NCI-H1436 treated with DMSO at 0.1 percent for 48 hours (cell line): ENCODE measurements at places on chromosomes 13 and 19.

DNA sequence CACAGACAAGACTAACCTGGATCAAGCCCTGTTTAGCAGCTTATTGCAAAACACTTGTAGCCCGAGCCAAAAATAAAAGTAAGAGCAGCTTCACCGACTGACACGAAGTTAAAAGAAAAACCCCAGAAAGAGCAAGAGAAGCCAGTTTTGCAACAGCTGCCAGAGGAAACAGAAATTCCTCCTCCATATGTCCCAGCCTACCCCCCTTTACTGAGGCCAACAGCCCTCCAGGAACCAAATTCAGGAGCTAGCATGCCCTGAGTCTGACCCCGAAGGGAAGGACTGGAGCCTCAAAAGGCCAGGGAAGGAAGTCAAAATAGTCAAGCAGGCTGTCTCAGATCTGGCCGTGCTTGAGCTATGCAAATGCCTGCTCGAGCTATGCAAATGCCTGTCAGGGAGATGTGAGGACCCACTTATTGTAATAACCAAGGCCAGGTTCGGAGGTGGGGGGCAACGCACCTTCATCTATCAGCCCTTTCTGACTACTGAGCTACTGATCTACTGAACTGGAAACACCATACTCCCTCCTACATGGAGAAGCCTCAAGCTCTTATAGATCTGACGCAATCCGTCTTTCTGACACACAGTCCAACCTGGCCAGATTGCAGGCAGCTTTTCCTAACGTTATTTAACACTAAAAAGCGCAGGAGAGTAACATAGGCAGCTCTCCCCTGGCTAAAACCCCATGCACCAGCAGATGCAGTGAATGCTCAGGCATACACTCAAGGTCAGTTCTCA lies 6.7 kb downstream of the SIGLEC11 start:
- DNase-seq, result no peak

DNA sequence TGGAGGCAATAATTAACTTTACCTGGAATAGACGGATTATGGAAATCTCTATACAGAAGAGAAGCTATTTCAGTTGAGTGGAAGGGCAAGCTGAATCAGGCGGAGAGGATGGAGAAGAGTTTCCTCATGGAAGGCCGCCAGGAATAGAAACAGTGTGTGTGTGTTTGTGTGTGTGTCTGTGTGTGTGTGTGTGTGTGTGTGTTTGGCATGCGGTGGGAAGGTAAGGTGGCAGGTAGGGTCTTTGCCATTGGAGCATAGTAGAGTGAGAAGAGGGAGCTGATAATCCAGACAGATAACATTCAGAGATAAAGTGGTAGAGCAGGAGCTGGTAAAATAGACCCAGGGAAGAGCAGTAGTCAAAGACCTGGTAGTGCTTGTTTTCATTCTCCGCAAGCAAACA lies 9.2 kb upstream of the HS6ST3 start:
- DNase-seq, result no peak

GRCh38 chr13:51298812-51299211 lies 40.7 kb upstream of the SERPINE3 start:
- DNase-seq, result no peak

DNA sequence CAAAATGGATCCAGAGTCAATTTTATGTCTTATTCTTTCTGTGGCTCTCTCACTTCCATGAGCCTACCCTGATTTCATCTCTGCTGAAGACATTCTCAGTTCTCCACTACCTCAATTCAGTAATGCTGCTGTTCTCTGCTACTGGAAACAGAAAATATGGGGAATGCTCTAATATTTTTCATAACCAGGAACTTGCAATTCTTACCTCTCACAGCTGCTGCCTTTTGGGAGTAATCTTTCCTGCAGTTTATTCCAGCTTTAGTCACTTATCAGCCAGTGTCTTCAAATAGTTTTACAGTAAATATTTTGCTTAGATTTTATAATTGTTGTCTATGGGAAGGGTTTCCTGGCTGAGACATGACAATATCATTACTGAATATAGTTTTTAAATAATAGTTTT lies 145.1 kb upstream of the UFM1 start:
- no peak for DNase-seq

GRCh38 chr13:48493066-48493765 lies 39.7 kb downstream of the RCBTB2 start:
- DNase-seq, result no peak

DNA sequence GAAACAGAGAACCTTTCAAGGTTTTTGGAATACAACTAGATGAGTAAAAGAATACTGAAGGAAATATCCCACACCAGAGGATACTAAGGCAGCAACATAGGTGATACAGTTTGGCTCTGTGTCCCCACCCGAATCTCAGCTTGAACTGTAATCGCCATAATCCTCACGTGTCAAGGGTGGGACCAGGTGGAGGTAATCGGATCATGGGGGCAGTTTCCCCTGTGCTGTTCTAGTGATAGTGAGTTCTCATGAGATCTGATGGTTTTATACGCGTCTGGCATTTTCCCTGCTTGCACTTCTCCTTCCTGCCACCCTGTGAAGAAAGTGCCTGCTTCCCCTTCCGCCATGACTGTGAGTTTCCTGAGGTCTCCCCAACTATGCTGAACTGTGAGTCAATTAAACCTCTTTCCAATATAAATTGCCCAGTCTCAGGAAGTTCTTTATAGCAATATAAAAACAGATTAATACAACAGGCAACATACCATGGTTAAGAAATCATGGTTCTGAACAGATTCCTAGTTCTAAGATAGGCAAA lies 97.0 kb downstream of the ABCC4 start:
- DNase-seq, result no peak

GRCh38 chr13:23915308-23915707 lies 18.0 kb upstream of the C1QTNF9B start:
- DNase-seq, result no peak

DNA sequence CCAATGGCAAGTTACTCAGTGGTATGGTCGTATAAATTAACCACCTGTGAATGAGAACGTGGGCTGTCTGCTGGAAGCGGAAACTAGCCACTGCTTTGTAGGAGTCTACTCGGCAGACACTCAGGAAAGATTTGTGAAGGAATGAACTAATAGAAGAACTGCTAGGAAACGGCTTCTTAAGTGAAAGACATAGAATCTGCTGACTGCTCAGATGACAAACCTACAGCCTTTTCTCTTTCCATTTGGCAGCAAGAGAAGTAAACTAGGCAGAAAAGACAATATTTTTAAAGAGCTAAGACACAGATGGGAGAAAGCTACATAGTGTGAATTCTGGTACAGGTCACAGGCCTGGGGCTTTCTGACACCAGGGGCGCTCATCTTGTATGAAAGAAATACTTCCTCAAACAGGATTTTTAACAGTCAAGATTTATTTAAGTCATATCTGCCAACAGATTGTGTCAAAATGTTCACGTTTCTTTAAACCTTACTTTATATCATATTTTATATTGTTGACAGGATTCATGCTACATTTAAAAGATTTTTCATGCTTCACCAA lies 78.4 kb downstream of the MIPEP start:
- DNase-seq, result no peak

DNA sequence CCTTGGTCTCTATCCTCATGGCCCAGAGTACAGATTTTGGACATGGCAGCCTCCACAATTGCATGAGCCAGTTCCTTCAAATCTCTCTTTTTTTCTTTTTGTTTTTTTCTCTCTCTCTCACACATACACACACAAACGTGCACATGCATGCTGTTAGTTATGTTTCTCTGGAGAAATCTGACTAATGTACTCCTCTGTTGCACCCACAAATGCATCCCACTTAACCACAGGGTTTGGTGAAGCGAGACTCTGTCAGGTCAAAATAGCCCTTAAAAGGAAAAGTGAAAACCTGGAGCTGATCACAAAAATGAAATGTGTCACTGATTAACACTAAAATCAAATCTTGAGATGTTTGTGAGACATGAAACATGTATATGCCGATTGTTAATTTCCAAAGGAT lies 374.6 kb upstream of the ARGLU1 start:
- no peak for DNase-seq

DNA sequence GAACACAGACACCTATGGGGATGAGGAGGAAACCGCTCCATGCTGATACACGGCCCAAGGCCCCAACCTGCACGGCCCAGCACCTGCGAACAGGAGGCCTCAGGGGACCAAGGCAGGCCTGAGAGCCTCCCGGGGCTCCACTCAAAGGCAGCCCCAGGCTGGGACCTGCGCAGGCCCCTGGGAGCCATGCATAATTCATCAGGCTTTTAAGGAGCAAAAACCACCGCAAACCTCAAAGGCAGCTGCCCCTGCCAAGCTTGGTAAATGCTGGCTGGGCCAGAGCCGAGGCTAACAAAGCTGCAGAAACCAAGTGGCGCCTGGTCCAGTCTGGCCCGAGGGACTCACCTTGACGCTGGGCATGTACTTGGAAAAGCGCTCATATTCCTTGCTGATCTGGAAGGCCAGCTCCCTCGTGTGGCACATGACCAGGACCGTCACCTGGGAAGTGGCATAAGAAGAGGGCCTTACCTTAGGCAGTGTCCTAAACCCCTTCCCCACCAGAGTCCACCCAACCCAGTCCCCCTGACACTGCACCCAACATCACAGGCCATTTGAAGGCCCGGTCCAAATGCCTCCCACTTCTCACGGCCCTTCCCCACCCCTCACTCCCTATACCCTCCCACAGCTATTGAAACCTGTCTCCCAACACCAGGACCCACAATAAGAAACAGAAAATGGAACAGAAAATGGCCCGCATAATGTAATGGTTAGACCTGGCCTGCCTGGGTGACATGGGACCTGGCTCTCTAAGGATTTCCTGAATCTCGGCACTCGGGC lies 7.8 kb downstream of the DDX39A start:
- DNase-seq, result no peak

DNA sequence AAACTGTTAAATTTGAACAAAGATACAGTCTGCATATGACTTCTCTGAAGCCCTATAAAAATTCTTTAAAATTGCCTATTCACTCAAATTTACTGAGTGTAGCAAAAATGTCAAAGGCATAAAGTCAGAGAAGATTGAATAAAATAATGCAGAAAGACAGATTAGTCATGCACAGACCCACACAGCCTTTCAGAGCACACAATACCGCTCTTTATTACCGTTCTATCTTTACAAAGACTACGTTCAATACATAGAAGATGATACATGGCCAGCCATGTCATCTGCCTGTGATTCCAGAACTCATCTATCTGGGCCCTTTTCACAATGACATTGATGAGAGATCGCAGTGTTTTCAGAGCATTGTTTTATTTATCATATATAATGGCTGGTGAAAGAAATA lies 107.2 kb downstream of the URI1 start:
- no peak for DNase-seq

GRCh38 chr13:48594096-48594815 lies 59.5 kb upstream of the CYSLTR2 start:
- DNase-seq, result no peak

DNA sequence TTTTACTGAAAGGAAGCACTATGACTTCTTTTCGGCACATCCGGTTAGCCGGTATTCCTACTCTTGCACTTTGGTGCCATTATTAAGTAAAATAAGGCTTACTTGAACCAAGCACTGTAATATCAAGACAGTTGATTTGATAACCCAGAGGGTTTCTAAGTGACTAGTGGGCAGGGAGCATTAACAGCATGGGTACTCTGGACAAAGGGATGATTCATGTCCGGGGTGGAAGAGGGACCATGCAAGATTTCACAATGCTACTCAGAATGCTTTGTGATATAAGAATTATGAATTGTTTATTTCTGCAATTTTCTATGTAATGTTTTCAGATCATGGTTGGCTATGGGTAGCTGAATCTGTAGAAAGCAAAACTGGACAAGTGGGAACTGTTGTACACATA lies 282.1 kb downstream of the TDRD3 start:
- DNase-seq, result no peak

- DNase-seq, result no peak
Observed at GRCh38 chr19:50024719-50025021, 502 bp downstream of the VRK3 start.

DNA sequence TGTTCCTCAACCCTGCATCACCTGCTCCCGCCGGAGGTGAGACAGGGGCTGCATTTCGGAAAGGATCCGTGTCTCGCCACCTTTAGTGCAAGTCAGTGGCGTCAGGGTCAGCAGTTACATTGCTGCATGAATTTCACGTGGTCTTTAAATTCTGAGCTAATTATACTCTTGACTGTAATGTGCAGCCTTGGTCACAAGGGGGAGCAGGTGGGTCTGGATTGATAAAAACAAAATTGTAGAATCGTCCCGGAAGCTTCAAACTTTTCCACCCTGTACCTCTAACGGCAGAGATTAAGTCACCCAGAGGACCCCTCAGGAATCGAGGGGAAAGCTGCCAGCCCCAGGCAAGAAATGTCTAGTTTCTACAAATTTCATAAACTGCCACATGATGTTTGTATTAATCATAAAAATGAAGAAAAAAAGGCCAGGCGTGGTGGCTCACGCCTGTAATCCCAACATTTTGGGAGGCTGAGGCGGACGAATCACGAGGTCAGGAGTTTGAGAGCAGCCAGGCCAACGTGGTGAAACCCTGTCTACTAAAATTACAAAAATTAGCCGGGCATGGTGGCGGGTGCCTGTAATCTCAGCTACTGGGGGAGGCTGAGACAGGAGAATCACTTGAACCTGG lies 20.2 kb downstream of the BBC3 start:
- DNase-seq, result no peak

GRCh38 chr19:45162608-45163143 lies 1.9 kb upstream of the NKPD1 start:
- DNase-seq, result no peak

- no peak for DNase-seq
Observed at GRCh38 chr13:23960566-23961156, 63.4 kb upstream of the C1QTNF9B start.

DNA sequence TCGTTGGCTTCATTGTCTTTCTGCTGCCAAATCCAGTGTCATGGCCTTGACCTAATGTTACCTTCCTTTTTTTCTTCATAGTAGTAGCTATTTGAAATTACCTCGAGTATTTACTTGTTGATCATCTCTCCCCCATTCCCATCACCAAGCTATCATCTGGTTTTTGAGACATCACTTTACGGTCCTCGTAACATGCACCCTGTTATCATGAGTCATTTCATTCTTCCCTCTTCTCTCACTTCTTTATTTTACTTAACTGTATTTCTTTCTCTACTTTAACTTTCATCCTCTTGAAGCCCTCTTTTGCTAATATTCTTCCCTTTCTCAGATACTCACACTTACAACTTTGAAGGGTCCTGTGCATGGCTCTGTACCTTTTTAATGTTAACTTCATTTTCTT lies 31.8 kb downstream of the TPP2 start:
- no peak for DNase-seq

DNA sequence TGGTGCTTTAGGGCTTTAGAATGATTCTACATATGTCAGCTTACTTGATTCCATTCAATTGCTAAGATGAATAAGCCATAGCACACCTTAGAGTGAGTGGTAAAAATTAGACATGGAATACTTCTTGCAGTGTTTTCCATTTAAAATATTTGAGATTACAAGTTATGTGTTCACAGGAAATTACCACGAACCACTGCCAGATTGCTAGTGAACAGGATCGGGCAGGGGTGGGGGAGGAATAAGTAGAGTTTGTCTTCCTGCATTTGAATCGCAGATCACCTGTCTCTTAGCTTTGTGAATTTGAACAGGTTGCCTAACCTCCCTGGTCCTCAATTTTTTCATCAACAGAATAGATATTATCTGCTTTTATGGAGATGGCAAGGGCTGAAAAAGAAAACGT lies 124.6 kb downstream of the GGACT start:
- DNase-seq, result no peak
